ENCODE measurements at places on chromosomes 13 and 19. TPM values are rescaled to one million over a fixed set of nuclear protein-coding genes. Genes with fewer than 3 reads are reported as not detected.

The C19orf85 gene
- polyA plus RNA-seq = not detected

DNA sequence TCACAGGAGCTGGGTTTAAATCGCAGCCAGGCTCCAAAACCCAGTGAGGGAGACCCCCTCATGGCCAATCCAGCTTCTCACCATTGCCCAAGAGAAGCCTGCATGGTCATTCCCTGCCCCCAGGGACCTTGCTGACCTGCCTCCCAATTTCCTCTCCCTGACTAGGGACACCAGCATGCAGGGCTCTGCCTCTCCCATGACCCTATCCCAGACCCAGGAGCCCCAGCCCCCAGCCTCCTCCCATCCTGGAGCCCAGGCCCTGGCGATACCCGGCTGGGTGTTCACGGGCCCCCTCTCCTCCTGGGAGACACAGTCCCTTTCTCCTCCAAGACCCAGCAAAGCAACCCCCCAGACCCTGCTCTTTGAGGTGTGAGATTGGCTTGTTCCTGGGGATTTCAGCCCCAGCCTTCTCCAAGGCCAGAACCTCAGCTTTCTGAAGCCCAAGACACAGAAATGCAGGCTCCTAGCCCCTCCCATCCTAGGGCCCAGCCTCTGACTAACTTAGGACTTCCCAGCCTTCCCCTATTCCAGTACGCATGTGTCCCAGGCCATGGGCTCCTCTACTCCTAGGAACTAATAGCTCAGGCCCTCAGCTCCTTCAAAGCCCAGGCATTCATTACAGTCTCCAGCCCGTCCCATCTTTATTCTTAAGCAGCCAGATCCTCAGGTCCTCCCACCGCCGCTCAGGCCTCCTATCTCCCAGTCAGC lies 1.1 kb downstream of the GYS1 start:
- no peak for DNase-seq

DNA sequence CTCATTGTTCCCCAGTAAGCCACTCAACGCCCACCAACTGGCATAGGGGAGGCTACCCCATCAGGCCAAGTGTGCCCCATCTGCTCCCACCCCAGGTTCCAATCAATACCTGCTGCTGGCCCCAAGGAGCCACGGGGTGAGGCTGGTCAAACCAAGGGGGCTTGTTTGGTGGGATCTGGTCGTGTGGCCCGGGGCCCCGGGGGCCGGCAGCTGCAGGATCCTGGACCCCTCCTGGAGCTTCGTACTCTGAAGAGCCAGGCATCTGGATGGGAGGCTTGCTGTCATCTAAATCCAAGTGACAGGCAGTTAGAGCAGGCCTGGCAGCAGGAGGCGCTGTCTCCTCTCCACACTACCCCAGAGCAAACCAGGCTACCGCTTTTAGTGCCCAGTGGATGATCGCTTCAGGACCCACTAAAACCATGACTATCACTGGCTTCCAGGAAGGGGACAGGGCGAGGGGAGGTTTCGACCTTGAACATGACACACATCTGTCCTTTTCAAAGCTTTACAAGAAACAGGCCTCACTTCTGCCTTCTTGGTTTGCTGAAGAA lies 14.2 kb downstream of the CHERP start:
- no peak for DNase-seq

The EFNA2 gene
- polyA plus RNA-seq = not detected

The NTF4 gene
- 0.76 TPM for polyA plus RNA-seq

The SHISA2 gene
- 0.08 TPM for polyA plus RNA-seq

GRCh38 chr19:13212759-13213330 lies 62.6 kb downstream of the IER2 start:
- DNase-seq = peak; percentile 51

DNA sequence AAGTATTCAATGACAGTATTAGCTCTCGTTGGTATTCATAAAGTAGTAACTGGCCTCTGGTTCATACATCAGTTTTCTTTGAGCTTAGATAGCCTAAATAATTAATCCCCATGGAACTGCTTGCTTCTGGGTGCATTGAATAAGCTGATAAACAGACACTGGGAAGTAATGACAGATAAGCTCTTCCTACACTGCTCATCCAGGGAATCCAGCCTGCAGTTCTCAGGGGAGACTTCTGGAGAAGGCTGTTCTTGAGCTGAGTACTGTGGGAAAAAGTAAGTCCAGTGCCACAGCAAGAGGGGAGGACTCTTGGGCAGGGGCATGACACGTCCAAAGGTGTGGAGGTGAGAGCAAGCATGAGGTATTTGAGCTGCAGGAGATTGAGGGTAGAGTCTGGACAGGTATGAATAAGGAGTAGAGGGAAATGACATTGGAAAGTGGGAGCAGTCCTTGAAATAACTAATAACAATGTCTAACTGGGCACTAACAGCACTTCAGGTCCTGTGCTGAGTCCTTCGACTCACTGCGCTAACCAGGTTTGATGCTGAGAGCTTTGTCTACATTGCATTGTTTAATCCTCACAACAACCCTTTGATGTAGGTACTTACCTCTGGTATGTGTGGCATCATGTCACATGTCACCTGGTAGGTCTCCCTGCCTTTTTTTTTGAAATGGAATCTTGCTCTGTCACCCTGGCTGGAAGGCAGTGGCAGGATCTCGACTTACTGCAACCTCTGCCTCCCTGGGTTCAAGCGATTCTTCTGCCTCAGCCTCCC lies 7.2 kb downstream of the GARRE1 start:
- no peak for DNase-seq

DNA sequence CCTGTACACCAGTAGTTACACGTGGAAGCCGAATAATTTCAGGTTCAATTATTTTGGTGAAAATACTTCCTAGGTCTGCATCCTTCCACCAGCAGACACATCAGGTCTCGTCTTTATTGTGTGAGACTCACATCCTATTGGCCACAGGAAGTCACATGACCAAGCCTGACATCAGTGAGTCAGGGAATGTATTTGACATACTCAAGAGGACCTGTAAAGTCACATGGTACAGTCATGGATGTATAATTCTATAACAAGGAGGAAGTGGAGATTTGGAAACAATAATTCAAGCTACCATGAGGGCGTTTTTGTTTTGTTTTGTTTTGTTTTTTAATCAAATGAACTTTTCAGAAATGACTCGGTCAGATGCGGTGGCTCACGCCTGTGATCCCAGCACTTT lies 9.3 kb upstream of the HIF3A start:
- DNase-seq = no peak

DNA sequence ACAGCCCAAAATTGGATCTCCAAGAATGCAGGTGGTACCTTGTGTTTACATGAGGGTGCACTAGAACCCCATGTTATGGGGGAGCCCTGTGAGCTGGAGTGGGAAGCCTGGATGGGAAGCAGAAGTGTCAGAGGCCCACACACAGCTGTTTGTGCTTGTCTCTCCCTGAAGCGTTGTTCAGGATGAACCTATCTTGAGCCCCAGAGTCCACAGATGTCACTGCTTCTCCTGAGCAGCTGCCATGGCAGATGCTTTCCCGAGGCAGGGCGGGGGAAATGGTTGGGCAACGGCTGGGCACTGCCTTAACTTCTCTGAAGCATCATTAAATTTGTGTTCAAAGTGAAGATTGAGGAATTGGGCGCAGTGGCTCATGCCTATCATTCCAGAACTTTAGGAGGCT lies 17.1 kb upstream of the CHST8 start:
- DNase-seq = no peak

The MTRF1 gene
- polyA plus RNA-seq = 8.8 TPM

The ATP8A2 gene
- 0.04 TPM for polyA plus RNA-seq

The APC2 gene
- 0.07 TPM for polyA plus RNA-seq

Data from heart left ventricle (tissue), 16 donors.